ENCODE measurements at places on chromosomes 1 and 21.
A peak's percentile ranks its signal among the peaks of the same experiment; 100 is the strongest.

DNA sequence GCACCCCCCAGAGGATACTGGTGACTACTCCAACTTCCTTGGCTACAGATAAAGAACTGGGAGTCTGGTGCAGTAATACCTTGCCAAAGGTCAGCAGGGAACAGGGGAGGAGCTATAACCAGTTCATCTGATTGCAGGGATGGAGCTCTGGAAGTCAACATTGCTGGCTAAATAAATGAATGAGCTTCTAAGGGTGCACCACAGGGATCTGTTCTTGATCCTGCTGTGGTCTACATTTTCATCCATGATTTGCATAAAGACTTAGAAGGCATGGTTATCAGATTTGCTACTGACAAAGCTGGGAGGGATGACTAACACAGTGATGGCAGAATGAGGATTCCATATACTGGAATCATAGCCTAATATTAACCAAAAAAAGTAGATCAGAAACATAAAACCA, 18.3 kb downstream of the PLEKHA6 start:
- no peak for DNase-seq

DNA sequence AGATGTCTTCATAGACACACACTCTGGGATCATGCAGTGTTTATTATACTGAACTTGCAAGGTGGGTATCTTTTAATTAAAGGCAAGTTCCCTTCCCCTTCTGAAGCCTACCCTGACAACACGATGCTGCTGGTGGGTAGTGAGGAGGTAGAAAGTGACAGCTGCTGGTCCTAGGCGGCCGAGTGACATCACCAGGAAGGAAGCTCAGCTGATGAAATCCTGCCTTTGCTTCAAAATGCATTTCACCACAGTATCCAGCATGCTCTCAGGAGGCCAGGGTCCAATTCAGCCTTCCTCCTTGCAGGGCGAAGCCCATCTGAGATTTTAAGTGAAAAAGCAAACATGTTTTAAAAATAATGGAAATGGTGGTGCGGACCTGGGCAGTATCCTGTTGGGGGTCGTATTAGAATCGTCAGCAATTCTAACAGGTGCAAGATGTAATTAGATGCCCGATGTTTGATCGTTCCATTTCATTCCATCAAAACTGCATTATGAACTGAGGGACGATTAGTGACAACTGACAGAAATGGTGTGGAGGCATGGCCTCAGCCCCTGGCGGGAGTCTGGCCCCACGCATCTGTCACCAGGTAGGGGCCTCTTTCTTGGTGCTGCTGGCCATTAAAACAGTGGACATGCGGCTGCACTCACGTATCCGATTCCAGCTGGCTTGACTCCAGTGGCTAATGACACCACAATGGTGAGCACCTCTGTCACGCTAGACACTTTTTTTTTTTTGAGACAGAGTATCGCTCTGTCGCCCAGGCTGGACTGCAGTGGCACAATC, 324.8 kb upstream of the C1orf174 start:
- DNase-seq, result no peak

DNA sequence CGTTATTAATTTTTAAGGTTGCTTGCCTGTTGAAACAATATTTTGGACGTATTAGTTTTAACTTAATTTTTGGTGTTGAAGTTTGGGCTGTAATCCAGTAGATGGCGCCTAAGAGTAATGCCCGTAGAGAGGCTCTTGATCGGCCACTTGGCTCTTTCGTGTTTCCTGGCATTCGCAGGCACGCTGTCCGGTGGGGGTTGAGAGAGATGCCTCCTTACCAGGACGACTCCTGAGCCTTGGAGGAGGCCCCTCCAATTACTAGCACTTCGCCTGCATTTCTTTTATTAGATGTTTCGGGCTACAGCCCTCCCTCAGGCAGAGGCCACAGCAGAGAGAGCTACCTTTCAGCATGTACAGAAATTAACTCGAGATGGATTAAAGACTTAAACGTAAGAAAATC, 12.0 kb downstream of the OR2M4 start:
- DNase-seq, result no peak

GRCh38 chr21:41251961-41252642, 64.5 kb upstream of the FAM3B start:
- DNase-seq, result no peak

DNA sequence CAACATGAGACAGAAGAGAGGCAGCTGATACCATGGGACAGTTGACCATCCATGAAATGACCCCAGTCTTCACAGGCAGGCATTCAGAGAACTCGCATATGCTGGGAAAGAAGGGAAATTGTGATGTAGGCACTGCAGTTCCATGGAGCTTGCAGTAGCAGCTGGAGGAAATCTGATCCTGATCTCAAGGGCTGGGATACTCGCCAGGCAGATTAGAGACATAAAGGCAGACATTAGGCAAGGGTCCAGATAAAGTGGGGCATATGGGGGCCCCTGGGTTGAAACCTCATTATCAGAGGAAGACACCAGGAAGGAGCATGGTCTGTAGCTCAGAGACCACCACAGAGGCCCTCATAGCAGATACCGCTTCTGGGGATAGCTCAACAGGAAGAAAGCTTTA, 48.7 kb upstream of the TNR start:
- DNase-seq, result no peak

DNA sequence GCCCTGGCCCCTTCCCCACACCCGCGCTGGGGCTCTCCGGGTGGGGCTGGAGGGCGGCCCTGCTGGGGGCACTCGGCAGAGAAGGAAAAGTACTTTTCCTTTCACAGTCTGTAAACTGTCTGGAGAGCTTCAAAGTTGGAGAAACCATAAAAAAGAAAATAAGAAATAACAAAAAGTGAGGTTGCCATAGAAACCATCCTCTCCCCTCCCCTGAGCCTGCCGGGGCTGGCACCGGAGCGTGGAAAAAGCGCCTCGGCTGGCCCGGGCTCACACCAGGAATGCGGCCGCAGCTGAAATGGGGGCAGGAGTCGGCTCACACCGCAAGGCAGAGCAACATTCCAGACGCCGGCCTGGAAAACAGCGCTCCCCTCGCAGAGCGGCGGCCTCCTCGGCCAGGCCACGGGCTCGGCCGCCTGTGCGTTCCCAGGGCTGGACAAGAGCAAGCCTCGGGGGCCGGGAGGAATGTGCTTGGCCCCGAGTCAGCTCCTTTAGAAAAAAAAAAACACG, 69.2 kb downstream of the MORN1 start:
- no peak for DNase-seq

- no peak for DNase-seq
These were observed 1542.6 kb downstream of the PLA2G4A start for GRCh38 chr1:188371295-188371806.

GRCh38 chr21:37459575-37459974, 93.0 kb downstream of the DYRK1A start:
- no peak for DNase-seq

DNA sequence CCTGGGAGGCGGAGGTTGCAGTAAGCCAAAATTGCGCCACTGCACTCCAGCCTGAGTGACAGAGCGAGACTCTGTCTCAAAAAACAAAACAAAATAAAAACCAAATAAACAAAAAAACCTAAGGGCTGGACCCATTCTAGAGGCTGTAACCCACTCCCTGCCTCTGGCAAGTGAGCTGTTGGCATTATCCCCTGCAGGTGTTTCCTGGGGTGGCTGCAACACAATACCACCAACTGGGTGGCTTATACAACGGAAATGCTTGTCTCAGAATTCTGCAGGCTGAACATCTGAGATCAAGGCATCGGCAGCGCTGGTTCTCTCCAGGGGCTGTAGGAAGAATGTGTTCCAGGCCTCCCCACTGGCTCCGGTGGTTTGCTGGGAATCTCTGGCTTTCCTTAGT, 15.2 kb downstream of the LRRC38 start:
- no peak for DNase-seq

DNA sequence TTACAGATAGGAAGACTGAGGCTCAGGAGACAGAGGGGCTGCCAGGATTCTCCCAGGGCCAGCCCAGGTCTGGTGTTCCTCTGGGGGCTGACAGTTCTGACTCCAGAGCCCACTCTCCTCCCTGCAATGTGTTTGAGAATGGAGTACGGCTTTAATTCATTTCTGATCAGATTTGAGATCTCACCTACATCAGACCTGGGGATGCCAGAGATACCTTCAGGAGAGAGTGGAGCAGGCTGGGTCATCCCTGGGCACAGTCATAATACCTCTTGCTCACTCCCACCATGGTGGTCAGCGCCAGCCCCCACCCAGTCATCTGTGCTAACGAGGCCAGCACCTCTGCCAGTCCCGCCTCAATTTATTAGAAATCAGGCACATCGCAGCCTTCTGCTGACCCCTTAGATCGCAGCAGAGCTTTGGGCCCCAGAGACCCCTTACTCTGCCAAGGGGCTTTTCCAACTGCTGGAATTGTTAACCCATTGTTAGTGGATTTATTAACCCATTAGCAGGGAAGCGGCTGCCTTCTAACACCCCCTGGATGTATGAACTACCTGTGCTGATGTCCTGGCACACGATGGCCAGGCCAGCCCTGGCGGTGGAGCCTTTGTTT, 352.1 kb downstream of the MATN1 start:
- no peak for DNase-seq

DNA sequence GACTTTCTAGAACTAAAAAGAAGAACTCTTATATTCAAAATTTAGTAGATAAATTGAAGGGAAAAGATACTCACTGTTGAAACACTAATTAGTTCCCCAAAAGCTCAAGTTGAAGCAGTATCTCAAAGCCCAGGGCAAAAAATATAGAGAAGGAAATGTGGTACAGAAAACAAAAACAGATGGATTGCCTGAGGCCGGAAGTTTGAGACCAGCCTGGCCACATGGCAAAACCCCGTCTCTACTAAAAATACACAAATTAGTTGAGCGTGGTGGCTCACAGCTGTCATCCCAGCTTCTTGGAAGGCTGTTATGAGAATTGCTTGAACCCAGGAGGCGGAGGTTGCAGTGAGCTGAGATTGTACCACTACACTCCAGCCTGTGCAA, 36.0 kb downstream of the FAM177B start:
- no peak for DNase-seq

DNA sequence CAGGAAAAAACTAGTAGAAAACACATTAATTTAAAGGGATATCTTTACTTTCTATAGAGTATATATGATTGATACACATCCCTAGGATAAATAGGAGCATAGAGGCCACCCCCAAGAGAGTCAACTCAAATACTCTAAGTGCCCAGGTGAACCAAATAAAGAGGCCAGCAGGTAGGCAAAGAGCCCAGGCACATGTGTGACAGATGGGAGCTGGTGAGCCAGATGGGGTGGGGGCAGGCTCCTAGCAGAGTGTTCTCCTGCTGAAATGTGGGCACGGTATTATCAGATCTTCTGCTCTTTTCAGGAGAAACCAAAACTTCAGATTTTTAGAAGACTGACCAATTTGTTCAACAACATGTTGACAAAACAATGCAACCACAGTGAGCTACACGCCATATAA, 333.4 kb upstream of the PKN2 start:
- no peak for DNase-seq

- no peak for DNase-seq
These were observed 2.5 kb downstream of the ADAMTSL4 start for GRCh38 chr1:150551784-150552127.

GRCh38 chr1:146032631-146033219, 11.2 kb upstream of the HJV start:
- peak; percentile 28 for DNase-seq

DNA sequence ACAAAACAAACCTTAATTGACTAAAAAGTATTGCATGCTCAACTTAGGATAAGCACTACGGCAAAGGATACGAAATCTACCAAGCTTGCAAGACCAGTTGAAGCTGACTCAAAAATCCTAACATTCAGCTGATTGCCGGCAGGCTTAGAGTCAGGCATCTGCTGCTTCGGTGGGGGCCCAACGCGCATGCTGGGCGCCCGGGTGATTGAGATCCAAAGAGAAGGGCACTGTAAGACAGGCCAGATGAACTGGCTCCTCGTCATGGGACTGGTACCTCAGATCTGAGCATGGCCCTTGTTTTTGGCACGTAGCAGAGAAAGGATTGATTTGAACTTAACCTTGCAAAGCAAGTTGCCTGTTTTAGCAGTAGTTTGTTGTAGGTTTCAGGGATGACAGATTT, 86.6 kb downstream of the PRDM2 start:
- DNase-seq, result no peak
